H54 (cell line): ENCODE measurements at places on chromosomes 7 and 10.

DNA sequence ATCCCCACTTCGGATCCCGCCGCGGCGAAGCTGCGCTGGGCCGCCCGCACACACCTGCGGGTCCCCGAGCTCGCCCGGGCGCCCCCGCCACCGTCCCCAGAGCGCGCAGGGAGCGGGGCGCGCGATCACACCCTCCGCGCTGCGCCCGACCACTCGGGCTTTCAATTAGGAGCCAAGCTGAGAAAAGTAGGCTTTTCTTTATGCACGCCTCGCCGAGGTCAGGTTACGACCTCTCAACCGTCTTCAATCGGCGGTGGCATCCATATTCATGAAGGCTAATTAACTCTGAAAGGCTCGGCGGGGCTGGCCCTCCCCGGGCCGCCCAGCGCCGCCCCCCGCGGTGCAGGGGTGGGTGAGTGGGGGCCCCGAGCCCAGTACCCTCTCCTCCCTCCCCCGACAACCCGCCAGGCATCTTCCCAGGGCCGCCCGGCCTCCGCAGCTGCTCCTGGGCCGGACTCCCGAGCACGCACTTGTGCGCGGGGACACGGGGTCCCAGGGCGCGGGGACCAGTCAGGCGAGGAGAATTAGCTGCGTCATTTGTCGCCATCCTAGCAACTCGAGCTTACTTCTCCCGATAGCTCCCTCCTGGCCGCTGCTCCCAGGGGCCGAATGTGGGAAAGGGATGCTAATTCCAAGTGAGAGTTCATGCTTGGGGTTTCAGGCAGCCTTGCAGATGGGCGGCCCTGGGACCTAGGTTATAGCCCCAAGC lies 155.5 kb upstream of the LYZL2 start:
- peak; percentile 51 for DNase-seq

DNA sequence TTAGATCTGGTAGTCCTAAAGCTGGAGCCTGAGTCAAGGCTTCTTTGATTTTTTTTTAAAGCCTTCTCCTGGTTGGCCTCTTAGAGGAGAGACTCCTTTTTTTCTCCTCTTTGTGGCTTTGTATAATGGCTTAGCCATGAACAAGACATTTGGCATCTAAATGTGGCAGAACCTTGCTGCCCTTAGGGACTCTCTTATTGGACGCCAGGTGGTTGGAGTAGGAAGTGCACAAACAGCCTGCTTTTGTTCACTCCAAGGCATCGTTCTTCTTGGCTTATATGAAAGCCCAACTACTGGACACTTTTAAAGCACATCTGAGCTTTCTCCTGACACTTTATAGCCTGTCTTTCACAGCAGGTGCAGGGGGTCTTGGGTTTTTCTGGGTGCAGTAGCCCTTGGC lies 25.0 kb downstream of the ZPBP start:
- no peak for DNase-seq

DNA sequence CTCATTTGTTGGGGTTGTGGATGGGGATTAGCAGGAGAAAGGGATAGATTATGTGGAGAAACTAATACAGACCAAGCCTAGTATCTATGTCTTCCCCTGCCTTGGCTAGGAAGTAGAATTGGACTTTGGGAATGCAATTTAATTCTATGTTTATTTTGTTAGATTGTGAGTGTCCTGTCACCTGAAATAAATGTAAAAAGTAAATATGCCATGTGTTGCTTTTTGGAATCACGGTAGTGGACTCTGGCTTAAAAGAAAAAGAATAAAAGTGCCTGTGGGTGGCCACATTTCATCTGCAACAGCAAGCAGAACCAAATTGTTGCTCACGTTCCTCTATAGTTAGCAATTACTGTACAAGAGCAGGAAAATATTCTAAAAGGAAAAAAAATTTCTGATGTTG lies 42.3 kb downstream of the TET1 start:
- DNase-seq, result no peak

DNA sequence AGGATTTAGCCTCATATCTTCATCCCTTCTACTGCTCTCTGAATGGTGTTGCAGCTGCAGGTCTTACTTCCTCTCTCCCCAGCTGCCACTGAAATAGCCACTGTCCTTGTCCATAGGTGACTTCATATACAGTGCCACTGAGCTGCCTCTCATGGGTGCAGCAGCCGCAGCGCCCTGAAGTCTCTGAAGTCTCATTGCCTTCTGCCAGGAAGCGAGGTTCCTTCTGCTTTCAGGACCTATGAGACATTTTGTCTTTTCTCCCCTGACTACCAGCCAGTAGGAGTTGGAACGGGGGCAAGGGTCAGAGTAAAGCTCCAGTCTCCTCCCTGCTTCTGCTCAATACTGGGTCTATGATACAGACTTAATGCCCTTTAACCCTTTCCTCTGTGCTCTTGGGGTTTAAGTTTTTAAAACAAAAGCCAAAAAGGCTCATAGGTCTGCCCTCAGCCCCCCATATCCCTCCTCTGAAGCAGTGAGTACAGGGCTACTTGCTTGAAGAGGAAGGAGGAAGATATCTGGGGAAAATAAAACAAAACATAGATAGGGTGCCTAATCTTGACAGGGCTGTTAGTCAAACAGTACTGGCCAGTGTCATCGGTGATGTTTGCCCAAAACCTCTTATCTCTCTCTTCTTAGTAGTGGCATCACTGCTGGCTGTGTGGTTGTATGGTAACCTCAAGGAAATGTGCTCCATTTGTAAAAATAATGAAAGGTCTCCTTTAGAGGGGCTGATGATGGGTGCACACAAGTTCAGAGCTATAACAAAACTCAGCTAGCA lies 7.1 kb downstream of the PLCE1 start:
- no peak for DNase-seq

DNA sequence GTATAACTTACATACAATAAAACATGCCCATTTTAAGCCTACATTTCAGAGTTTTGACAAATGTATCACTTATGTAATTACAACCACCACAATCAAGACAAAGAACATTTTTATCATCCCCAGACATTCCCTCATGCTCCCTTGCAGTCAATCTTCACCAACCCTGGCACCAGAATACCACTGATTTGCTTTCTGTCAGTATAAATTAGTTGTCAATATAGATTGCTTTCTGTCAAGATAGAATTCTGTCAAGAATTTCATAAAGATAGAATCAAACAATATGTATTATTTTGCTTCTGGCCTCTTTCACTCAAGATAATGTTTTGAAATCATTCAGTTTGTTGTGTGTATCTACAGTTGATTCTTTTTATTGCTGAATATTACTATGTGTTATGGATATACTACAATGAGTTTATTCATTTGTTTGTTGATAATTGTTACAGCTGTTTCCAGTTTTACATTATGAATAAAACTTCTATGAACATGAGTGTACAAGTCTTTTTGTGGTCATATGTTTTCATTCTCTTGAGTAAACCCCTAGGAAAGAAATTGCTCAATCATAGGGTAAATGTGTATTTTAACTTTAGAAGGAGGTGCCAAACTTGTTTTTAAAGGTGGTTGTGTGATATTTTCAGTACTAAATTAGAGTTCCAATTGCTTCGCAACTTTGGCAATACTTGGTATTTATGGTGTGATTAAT lies 56.9 kb downstream of the IFIT5 start:
- DNase-seq, result no peak

DNA sequence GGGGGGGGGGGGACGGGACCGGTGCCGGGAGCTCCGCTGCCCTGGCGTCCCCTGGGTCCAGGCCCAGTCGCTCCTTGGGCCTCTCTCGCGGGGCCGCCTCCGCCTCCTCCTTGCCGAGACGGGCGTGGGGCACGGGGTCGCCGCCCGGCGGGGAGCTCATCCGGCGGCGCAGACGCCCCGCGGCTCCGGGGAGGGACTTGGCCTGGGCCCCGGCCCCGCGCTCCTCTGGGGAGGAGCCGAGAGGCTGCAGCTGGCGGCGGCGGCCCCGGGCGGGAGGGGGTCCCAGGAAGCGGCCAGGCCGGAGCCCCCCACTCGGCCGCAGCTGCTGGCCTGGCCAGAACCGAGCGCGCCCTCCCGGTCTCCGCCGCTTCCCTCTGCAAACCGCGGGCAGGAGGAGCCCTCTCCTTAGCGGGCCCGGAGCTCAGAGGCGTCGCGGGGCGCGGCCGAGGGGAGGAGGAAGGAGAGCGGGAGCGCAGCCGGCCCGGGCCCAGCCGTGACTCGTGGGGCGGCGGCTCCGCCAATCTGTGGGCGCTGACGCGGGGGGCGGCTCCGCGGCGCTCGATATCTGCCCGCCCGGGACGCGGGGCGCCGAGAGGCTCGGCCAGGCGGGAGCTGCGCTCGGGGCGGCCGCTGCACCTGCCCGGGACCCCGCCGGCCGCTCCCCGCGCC lies at the start of gene FAM20C:
TSS of gene FAM20C (plus strand) at position 591 of the 669 bp plus-strand sequence. CDS start 629 bp downstream, outside the sequence.
- DNase-seq, result peak; percentile 99

GRCh38 chr7:106616708-106617051 lies 44.3 kb downstream of the CCDC71L start:
- DNase-seq, result no peak

- no peak for DNase-seq
Measured at GRCh38 chr7:131052285-131052904, 275.3 kb upstream of the MKLN1 start.

- DNase-seq, result no peak
Measured at GRCh38 chr7:153258686-153259085, 499.1 kb downstream of the ACTR3B start.

DNA sequence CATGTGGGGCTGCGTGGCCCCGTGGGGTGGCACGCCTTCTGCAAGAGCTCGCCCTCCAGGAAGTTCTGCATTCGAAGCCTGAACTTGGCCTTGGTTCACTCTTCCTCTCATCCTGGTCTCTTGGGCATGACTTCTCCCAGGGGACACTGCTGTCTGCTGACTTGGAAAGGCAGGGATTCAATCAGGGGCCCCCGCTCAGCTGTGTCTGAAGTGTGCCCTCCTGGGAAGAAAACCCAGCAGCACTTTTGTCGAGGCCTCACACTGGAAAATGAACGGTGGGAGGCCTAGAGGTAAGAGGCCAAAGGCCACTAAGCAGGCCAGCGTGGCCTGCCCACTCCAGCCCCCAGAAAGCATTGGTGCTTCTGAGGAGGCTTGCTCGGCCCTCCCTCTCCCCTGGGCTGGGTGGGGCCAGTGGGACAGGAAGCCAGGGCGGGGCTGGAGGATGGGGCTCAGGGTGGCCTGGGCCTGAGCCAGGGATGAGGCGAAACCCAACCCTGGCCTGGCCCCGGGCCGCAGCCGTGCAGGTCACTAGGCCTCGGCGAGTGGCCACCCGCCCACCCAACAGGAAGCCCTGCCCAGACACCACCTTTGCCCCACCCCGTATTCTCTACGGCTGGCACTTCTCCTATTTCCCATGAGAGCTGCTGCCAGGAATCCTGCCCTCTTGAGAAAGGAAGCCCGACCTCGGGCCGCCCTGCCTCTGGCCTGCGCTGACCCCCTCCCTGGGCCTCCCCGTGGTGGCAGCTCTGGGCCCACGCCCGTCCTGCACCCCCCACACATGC lies 81.1 kb downstream of the ZMIZ1 start:
- DNase-seq, result peak; percentile 94

GRCh38 chr10:22690158-22690557 lies 24.2 kb downstream of the PIP4K2A start:
- no peak for DNase-seq

DNA sequence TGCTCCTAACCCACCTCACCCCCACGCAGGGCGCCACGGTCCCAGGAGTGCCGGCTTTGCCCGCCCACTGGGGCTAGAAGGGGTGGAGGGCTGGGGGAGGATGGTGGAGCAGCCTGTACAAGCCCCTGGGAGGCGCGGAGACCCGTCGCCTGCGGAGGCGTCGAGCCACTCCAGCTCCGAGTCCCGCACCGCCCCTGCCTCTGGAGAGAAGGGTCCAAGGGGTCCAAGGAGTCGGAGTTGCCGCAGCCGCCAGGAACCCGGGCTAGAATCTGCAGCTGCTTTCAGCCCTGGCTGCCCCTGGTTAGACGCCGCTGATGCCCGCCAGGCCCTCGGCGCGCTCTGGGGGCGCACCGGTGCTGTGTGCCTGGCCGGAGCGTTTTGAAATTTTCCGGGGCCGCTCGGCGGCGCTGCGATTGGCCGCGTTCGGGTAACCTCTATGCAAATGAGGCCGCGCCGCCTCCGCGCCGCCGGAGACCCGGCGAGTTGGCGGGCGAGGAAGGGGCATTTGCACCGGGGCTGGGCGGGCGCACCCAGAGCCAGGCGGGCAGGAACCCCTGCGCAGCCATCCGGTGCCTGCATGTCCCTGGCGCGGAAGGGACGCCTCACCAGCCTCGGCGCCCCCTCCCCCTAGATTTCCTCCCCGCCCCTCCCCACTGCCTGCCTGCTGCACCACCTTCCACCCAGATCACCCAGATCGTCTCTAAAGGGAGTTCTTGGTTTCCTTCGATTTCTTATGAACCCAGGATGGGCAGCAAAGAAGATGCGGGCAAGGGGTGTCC lies at the start of gene HMX2:
TSS of gene HMX2 (plus strand) at position 502 of the 779 bp plus-strand sequence. CDS start at position 745, 243 bp downstream.
- DNase-seq, result no peak
